ENCODE measurements at places on chromosomes 13 and 19. TPM values are rescaled to one million over a fixed set of nuclear protein-coding genes. Genes with fewer than 3 reads are reported as not detected.

The CEACAM5 gene
- not detected for total RNA-seq

The POGLUT2 gene
- 23.1 TPM for total RNA-seq

The GAS6 gene
- 20.5 TPM for total RNA-seq

The PLIN4 gene
- 1.1 TPM for total RNA-seq

- peak; percentile 85 for DNase-seq
Observed at GRCh38 chr19:45402298-45403061, 2.4 kb downstream of the PPP1R13L start.

- no peak for DNase-seq
Observed at GRCh38 chr13:94033830-94034642, 445.4 kb downstream of the DCT start.

Measured in H9 (cell line).